ENCODE measurements at places on chromosomes 1 and 21.

- DNase-seq: no peak
These were observed 53.4 kb downstream of the TOMM20 start for GRCh38 chr1:235075048-235075776.

DNA sequence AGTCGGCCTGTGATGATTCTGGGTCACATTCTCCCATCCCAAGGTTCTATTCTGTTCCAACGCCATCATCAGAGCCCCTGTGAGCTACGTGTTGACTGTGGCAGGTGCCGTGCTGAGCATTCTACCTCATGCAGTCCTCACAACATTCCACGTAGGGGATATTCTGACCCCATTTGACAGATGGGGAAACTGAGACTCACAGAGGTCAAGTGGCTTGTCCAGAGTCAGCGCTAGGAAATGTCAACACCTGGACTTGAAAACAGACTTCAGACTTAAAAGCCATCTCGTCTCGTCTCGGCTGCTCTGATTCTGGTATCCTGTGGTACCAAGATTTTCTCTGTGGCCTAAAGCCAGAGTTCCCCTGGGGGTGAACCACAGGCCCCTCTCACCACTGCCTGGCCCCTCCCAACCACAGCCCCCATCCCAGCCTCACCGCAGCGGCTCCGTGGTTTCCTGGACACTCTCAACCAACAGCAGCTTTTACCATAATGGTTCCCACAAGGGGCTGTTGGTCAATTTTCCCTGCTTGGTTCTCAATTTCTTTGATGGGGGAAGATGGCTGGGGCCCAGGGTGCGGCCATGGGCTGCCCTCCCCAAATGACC lies 39.6 kb downstream of the SDC3 start:
- DNase-seq: no peak

- DNase-seq: no peak
These were observed 3.1 kb downstream of the USP48 start for GRCh38 chr1:21779613-21780521.

DNA sequence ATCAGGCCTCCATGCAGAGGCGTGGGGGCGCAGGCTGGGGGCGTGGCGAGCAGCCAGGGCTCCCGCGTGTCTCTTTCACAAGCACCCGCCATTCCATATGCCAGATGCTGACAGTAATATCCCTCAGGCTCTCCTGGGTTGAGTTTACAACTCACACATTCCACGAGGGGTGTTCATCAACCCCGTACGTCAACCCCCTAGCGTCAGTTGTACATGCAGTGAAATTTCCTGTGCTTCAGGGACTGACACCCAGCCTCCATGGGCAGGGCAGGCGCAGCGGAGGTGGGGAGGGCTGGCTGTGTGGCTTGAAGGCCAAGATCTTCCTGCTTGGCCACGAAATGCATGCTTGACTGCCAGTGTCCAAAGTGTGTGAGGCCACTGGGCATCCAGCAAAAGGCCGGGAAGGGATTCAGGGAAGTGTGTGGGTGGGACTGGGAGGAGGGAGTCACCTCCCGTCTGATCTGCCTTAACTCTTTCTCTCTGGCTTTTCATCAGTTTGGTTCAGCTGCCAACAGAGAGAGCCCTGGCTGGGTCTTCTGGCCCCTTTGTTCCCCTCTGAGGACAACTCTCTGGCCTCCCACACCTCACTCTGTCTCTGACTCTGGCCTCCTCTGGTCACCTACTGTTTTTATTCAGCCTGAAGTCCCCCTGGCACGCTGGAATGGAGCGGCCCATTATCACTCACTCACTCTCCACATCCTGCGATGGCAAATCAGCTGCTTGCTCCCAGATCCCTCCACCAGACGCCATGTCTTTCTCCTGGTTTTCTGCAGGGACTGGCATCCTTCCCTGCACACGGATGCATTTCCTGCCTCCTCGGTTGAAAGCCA lies 33.8 kb downstream of the CLIC6 start:
- DNase-seq: peak; percentile 65

- DNase-seq: no peak
These were observed 1983.0 kb downstream of the MRPL39 start for GRCh38 chr21:23624281-23624680.

DNA sequence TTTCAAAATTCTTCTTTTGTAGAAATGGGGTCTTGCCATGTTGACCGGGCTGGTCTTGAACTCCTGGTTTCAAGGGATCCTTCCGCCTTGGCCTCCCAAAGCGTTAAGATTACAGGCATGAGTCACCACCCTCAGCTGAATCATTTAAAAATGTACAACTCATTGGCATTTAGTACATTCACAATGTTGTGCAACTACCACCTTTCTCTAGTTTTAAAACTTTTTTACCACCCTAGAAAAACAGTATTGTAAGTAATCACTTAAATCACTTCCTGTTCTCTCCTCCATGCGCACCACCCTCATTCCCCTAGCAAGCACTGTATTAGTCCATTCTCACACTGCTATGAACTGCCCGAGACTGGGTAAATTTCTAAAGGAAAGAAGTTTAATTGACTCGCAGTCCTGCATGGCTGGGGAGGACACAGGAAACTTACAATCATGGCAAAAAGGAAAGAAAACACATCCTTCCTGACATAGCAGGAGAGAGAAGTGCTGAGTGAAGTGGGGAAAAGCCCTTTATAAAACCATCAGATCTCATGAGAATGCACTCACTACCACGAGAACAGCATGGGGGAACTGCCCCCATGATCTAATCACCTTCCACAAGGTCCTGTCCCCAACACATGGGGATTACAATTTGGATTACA lies 14.4 kb upstream of the THEM5 start:
- DNase-seq: no peak

GRCh38 chr1:202615501-202616354 lies 94.5 kb downstream of the SYT2 start:
- no peak for DNase-seq

DNA sequence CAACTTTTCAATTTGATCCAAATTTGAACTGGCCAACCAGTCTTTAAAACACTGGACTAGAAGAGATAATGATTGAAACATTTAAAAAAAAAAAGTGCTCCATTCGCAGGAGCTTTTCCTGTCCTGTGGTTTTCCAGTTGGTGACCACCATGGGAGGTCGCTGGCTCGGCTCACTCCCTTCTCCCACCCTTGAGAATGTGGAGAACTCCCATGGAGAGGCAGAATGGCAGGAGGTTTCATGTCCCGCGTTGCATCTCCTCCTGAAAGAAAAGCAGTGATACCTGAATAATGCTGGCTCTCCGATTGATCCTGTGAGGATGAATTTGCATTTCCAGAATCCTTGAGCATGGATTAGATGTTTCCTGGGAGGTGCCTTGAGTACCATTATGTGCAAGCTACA lies 16.5 kb upstream of the MPZL1 start:
- no peak for DNase-seq

DNA sequence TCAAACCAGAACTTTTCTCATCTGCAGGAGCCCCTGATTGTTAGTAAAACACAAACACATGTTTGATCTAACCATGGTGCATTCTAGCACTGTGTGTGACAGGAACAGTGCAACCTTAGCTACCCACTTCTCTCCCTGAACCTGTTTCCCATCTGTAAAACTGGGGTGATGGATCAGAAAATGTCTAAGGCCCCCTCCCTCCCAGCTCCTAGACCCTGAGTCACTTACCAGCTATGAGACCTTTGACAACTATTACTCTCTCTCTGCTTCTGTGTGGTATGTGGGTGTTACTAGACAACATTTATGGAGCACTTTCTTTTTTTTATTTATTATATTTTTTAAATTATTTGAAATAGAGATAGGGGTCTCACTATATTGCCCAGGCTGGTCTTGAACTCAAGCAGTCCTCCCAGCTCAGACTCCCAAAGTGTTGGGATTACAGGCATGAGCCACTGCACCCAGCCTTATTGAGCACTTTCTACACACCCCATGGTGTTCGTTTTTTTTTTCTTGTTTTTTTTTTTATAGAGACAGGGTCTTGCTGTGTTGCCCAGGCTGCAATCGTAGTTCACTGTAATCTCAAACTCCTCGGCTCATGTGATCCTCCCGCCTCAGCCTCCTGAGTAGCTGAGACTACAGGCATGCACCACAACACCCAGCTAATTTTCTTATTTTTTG lies 2.6 kb downstream of the INPP5B start:
- no peak for DNase-seq

DNA sequence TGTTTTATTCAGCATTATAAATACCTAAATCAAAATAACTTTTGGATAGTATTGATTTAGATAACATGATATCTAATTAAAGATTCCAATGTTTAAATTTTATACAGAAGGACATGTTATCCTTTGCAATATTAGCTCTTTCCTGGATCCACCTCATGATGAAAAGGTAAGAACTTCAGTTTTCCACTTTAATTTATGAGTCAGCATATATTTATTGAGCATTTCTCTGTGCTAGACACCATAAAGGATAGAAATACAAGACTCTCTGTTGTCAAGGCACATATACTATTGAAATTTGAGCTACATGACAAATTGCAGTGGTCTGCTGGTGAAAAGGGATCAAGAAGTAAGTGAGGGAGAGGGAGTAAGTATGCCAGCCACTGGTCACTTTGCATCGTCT lies 68.1 kb upstream of the EXO1 start:
- DNase-seq: no peak

DNA sequence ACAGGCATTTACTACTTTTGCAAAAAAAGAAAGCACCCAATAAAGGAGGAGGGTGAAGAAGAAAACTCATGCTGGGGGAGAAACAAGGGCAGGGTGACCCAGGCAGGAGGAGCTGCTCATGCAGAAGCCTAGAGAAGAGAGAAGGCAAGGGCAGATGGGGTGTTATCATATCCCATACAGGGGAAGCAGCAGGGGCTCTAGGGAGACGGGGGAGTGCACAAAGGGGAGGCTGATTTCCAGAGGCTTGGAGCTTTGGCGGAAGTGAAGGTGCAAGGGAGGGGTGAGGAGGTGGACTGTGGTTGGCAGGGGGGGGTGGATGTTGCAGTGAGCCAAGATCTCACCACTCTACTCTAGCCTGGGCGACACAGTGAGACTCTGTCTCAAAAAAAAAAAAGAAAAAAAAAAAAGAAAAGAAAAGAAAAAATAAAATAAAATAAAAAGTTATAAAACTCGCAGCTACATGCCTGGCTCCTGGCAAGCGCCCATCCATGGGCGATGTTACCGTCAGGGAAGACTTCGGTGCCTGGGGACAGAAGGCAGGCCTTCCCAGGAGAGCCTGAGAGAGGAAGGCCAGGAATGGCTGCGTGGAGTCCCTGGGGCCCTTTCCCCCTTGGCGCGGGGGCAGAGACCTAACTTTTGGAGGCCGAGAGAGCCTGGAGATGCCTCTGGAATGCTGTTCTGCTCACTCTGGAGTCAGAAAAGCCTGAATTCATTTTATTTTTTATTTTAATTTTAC lies 3.3 kb upstream of the FCN3 start:
- no peak for DNase-seq

DNA sequence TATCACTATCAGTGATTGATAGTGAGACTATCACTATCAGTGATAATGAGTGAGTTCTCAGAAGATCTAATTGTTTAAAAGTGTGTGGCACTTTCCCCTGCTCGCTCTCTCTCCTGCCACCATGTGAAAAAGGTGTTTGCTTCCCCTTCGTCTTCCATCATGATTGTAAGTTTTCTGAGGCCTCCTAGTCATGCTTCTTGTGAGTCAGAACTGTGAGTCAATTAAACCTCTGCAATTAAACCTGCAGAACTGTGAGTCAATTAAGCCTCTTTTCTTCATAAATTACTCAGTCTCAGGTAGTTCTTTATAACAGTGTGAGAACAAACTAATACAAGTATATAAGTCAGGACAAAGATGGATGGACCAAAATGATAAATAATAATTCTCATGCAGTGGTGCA lies 7.0 kb upstream of the IL23R start:
- DNase-seq: no peak

DNA sequence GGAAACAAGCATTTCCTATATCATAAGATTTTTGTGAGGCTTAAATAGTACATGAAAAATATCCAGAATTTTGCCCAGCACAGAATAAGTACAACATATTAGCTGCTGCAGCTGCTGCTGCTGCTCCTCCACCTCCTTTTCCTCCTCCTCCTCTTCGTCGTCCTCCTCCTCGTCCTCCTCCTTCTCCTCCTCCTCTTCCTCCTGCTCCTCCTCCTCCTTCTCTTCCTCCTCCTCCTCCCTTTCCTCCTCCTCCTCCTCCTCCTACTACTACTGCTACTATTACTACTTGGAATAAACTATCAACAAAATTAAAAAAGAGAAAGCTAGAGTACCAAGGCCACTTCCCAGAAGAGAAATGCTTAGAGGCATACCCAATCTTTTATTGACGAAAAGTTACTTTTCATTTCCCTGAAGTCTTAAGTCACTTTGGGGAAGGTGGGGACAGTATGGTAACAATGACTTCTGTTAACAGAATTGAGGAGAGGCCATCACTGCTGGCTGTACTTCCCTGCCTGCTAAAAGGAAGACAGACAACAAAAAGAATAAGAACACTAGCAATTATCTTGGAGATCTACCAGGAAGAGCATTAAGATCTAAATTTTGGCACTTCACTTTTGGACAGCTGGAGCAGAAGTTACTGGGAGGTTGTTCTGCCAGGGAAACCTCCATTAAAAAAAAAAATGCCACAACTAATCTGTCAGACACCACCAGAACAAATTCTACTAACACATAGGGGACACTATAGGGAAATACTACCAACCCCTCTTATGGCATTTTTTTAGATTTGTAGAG lies 7.1 kb downstream of the DENND1B start:
- no peak for DNase-seq

- no peak for DNase-seq
These were observed 2.9 kb upstream of the UBXN10 start for GRCh38 chr1:20183035-20183434.

DNA sequence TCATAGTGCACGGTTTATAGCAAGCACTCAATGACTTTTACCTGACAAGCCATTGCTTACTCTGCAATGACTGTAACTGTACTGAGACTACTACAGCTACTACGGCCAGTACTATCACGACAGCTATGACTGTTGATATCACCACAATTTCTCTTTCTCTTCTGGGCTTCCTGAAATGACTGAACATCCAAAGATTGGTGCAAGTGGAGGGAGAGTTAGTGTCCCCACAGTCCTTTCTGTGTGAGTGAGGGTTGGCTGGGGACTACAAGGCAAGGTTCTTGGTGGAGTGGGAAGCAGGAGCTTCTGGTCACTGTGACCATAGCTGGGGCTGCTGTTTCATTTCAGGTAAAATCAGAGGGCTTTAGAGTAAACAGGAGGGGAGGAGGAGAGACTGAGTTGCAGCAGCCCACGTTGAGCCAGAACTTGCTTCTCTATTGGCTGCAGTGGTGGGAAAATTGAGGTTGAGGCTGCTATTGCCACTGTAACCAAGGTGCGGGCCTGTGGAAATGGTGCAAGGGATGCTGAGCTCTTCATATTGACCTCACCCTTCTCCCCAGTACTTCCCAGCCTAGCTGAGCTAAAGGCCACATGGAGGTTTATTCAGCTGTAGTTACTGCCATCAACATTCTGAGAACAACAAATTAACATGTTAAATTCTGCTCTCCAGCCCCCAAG lies 14.1 kb upstream of the IL10 start:
- no peak for DNase-seq

DNA sequence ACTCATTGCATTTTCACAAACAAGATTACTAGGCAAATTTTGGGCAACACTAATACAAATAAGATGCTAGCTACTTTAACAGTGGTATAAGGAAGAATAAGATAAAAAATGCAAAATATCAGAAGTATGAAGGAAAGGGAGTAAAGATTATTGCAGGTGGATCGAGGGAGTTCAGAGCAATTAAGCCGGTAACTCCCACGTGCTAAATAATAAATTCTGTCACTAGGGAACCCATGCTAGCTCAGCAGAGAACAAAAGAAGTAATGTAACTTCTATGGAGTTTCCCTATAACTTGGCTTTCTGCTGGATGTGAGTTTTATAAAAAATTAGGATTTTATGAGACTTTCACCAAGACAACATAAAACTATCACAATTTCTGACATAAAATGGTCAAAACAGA lies 470.5 kb upstream of the RGS18 start:
- no peak for DNase-seq

- DNase-seq: no peak
These were observed 9.5 kb upstream of the EXOSC10 start for GRCh38 chr1:11109047-11109760.
